ENCODE measurements at places on chromosomes 1 and 21.
A peak's percentile ranks its signal among the peaks of the same experiment; 100 is the strongest.

- no peak for DNase-seq
These were observed 30.4 kb downstream of the TRIT1 start for GRCh38 chr1:39852876-39853275.

- no peak for DNase-seq
These were observed 61.6 kb upstream of the DEPDC1 start for GRCh38 chr1:68558321-68559026.

GRCh38 chr1:115839029-115839678, 1.8 kb downstream of the NHLH2 start:
- peak; percentile 10 for DNase-seq

DNA sequence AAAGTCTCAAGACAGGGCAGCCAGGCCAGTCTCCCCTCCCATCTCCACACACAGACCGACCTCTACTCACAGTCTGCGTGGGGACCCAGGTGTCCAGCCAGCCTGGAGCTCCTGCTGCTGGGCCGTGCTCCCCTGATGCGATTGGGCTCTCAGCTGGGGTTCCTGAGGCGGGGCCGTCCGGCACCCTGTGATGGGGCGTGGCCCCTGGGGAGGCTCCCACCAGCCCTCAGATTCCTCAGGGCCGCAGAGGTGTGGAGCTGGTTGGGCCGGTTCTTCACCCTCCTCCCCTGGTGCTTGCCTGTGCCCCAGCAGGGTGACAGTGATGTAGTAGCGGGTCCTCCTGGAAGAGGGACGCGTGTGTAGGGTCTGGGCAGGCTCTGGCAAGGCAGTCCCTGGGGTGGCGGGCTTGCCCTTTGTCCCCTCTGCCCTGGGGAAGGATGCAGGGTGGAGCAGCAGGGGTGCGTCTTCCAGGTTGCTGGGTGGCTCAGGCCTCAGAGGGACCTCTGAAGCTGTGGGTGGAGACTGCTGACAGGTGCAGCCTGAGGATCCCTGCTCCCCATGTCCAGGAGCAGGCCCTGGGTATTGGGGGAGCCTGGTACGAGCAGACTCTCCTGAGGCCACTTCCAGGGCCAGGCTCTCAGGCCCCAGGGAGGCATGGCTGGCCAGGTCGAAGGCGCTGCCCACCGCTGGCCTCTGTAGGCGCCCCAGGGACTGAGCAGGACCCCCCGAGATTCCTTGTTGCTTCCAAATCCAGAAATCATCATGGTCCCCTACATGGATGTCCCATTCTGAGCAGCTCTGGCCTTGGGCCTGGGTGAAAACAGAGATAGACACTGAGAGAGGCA, at the start of gene CRYBG2:
TSS of gene CRYBG2 (minus strand) at position 155 of the 845 bp plus-strand sequence. CDS start 7,473 bp downstream, outside the sequence.
- no peak for DNase-seq

- DNase-seq: no peak
These were observed 80.9 kb downstream of the ABCA4 start for GRCh38 chr1:94039871-94040569.

DNA sequence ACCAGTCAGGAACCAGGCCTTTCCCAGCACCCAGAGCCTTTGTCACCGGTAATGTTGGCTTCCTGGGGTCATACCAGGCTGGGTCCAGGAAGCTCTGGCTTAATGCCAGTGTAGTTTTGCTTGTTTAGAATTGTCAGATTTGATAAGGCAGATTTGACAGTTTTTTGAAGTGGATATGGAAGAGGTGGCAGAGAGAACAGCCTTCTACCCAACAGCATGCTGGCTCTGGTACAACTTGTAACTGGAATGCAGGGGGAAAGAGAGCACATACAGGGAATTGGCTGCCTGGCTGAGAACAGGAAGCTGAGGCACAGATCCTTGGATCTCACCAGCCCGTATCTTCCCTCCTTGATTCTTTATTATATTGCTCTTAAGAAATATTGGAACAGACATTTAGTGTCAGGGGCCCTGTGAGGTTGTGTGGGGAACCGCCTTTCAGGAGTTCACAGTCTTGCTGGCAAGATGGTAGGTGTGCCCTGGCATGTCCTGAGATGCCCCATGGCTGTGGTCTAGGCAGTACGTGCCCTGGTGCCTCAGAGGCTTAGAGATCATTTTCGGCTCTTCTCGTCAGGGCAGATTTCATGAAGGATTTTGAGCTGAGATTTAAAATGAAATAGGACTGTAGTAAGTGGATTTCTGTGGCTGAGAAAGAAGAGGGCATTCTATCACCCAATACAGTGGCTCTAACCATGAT, 227.0 kb downstream of the PBX1 start:
- DNase-seq: no peak

- no peak for DNase-seq
These were observed 53.1 kb downstream of the DIPK1A start for GRCh38 chr1:92907949-92908684.

DNA sequence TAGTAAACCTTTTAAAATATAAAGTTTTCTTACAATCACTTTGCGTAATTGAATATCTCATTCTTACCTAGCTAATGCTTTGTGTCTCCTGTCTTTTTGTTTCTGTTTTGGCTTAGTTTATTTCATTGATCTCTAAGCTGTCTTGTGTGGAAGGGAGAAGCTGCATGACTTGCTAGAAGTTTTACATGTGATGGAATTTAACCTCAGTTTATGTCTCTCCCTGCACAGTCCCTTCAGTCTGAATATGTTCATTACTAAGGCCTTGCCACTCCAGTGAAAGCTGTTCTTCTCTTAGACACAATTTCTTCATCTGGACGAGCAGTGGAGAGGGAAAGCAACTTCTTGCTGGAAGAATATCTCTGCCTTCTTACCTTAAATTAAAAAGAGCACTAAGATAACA, 19.9 kb upstream of the GPR88 start:
- no peak for DNase-seq

DNA sequence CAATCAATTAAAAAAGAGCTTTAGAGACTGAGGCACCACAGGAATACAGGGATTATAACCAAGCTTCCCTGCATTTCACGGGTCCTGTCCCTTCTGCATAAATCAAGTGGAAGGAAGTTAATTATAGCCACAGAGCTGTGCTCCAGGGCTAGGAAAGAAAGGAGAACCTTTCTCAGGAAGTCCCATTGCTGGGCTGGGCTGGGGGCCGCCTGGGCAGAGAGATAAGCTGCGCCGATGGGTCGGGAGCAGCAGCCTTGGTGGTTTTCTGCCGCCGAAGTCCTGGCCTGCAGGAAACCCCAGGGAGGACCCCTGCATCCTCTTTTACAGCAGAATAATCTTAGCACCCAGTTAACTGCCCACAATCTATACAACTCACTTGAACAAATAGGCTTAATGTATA, 12.6 kb upstream of the CD34 start:
- DNase-seq: no peak

DNA sequence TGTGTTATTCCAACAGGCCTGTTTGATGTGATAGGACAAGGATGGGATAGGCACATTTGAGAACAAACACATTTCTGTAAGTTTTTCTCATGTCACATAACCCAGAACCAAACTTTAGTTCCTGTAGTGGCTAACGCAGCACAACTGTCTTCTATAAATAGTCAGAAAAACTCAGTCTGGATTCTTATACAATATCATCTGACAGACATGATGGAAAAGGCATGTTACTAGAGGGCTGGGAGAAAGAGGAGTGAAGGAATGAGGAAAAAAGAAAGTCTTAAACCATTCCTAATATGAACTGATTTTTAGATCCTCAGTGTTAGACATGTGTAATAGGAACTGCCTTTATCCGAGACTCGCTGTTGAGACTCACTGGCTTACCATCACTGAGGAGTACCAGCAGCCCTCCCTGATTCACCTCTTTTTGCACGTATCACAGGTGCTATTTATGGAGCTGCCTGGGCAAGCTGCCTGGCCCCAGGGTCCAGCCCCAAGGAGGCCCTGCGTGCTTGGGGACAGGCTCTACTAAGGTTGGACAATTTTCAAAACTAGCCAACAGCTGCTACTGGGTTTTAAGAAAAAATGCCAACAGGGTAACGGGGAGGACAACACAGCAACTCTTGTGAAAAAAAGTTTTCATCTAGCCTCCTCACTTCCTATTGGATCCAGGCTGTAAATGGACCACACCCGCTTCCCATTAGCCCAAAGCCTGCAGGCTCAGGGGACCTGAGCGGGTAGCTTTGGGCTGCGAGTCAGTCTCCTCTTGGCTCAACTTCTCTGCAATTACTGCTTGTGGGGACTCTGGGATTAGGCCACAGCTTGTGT, 30.7 kb upstream of the SERBP1 start:
- no peak for DNase-seq

- no peak for DNase-seq
These were observed 28.9 kb downstream of the FOXO6 start for GRCh38 chr1:41390166-41390565.

GRCh38 chr1:113185463-113186104, 112.6 kb downstream of the LRIG2 start:
- DNase-seq: no peak

DNA sequence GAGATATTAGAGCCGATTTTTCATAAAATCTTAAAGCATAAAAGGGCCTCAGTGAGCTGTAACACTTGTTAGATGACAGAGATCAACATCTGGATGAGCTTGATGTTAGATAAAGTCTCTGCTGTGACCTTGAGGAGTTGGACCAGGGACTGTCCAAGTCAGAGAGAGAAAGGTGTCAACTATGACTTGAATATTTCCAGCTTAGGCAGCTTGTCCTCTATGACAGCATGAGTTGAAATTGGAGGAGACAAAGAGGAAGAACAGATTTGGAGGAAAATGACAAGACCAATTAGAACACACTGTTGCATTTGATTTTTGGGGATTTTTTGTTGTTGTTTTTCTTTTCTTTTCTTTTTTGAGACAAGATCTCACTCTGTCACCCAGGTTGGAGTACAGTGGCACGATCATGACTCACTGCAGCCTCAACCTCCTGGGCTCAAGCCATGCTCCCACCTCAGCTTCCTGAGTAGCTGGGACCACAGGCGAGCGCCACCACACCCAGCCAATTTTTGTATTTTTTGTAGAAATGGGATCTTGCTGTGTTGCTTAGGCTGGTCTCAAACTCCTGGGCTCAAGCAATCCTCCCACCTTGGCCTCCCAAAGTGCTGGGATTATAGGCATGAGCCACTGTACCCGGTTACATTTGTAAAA, 35.3 kb upstream of the CLIC4 start:
- no peak for DNase-seq

- no peak for DNase-seq
These were observed 65.4 kb upstream of the PTGS2 start for GRCh38 chr1:186745531-186746146.

DNA sequence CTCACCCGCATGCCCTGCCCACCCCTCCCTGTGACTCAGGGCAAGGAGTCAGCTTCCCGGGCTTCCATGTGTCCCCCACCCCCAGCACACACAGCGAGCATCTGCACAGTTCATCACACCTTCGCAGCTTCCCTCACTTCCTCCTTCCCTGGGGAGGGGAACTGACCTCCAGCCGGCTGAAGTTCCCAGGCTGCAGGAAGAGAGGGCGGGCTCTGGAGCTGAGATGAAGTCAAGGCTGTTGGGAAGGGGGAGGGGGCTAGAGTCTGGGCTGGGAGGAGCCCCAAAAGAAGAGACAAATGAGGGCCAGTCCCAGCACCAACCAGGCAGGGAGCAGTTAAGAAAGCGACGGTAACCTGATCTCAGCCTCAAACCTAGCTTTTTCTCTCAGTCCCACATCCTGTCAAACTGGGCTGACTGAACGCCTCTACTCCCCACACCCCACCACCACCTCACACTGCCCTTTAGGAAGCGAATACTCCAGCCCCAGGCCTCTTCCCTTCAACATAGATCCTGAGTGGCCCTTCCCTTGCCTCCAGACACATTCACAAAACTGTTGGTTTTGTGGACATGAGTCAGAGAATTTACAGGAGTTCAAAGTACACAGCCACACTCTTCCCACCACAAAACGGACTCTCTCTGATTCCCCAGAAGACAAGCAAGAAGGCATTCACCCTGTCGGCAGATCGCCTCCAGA, 1.8 kb downstream of the RHOC start:
- peak; percentile 54 for DNase-seq

- DNase-seq: peak; percentile 74
These were observed 23.8 kb downstream of the KNCN start for GRCh38 chr1:46527474-46528296.

DNA sequence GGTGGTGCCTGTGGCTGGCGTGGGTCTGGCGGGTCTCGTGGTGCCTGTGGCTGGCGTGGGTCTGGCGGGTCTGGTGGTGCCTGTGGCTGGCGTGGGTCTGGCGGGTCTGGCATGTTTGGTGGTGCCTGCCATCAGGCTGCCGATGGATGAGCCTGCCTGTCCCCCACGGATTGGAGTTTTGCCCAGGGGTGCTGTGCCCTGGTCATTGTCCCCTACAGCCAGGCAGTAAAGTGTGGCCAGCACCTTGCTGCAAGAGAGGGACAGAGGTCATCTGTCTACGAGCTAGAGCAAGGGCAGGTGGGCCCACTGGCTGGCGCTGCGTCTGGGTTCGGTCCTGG, 41.8 kb downstream of the SKI start:
- no peak for DNase-seq

GRCh38 chr1:42927920-42928505, 30.7 kb downstream of the SLC2A1 start:
- no peak for DNase-seq

DNA sequence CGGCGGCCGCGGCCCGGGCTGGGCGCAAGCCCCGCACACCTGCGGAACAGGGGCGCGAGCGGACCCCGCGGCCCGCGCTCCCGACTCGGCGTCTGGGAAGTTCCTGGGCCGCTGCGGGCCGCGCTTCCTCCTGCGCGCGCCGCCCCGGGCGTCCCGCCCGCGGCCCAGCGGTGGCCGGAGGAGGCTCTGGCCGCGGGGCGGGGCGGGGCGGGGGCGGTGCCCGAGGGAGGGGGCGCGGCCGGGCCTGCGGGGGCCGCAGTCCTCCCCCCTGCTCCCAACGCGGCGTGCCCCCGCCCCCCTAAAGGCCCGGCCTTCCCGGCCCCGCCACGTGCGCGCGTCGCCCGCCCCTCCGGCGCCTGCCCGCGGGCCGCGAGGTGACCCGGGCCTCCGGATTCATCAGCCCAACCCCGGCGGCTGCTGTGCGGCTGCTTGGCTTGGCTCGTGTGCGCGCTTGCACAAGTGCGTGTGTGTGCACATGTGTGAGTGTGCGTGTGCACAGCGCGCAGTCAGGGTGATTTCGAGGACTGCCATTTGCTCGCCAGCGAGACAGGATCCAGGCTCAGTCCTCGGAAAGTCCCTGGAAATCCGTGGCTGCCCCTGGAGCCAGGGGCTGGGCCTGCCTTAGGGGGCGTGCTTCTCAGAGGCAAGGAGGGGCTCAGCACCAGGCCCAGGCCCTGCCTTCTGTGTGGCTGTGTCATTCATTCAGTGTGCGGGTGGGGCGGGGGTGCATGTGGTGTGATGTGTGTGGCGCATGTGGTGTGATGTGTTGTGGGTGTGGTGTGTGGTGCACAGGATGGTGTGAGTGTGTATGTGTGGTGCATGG, at the start of gene C2CD2:
TSS of gene C2CD2 (minus strand) at position 188 of the 823 bp plus-strand sequence. CDS start 370 bp downstream, outside the sequence.
- DNase-seq: peak; percentile 45

- DNase-seq: no peak
These were observed 13.5 kb downstream of the TNFSF4 start for GRCh38 chr1:173193639-173194038.
